ENCODE measurements at places on chromosomes 7 and 10. TPM values are rescaled to one million over a fixed set of nuclear protein-coding genes. Genes with fewer than 3 reads are reported as not detected.
A peak's percentile ranks its signal among the peaks of the same experiment; 100 is the strongest.

Gene NMT2
- 21.9 TPM for total RNA-seq

Gene SPDYE6
- total RNA-seq, result not detected

DNA sequence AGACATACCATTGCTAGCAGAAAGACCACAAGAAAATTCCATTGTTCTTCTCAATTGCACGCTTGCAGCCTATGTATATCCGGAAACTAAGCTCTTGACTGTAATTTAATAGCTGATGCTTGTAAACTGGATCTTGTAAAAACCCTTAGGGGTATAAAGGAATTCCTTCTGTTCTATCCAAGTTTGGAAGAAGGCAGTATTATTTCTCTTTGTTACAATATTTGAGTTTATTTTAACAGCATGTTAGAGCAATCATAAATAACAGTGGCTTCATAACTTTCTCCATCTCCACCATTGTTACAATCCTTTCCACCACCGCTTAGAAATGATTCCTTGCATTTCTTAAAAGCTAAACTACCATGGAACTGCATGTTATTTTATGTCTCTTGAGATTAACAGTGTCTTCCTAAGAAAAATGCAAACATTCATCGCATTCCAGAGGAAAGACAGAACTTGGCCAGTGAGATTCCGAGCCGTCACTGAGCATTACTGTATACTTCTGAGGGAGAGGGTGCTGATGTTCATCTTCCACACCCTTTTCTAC is 92.5 kb downstream of the TRIL start:
- H3K36me3 ChIP-seq, result no peaks in the 10 kb centered on the region
- no peak overlapping the region for H3K4me3 ChIP-seq
- no peak overlapping the region for H3K27ac ChIP-seq
- H3K27me3 ChIP-seq, result no peaks in the 10 kb centered on the region

DNA sequence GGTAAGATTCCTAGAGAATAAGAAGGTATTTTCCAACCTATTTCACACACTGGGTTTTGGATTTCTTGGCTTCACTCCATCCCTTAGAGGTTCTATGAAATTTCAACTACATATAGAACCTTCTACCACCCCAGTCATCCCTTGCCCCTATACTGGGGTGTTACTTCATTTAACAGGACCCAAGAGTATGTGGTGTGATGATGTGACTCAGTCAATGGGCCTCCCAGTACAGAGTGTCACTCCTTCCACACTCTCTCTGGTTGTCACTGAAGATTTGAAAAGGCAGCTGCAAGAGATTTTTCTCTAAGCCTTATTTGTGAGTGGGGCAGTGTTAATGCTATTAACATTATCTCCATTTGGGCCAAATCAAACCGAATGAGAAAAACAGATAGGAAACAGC is 33.5 kb downstream of the FGFBP3 start:
- no peak overlapping the region for H3K4me3 ChIP-seq
- H3K27ac ChIP-seq, result no peak overlapping the region
- H3K27me3 ChIP-seq, result no peaks in the 10 kb centered on the region
- no peaks in the 10 kb centered on the region for H3K4me1 ChIP-seq
- H3K36me3 ChIP-seq, result no peaks in the 10 kb centered on the region
- no peak for DNase-seq

- H3K27me3 ChIP-seq, result no peaks in the 10 kb centered on the region
- H3K4me1 ChIP-seq, result no peaks in the 10 kb centered on the region
- DNase-seq, result no peak
- H3K36me3 ChIP-seq, result no peaks in the 10 kb centered on the region
- peak overlapping the region; percentile 87 for H3K4me3 ChIP-seq
Observed at GRCh38 chr10:26858707-26859034, 2.1 kb downstream of the ABI1 start.

DNA sequence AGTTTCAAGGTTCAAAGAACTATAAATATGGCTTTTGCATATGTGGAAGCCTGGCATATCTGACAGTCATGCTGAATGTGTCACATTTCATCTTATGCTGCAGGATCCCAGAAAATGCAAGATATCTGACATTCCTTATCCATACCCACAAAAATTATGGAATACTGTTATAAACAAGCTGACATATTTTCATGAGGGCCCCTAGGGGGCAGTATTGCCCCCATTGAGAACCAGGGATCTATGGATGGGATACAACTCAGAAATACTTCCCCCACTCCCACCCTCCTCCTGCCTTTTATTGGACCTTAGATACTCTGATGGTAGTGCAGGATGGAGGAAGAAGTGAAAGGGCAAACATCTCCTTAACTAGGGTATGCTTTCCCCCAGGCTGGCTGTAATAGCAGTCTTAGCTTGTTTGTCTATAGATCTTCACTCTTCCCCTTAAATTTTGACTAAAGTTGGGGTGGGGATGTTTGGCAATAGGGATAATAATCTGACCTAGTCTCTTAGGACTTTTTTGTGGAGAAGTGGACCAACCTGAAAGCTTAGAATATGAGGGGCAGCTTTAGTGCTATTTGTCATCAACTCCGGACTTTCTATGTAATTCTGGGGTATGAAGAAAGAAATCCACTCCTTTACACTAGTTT is 3.5 kb upstream of the GNGT1 start:
- no peaks in the 10 kb centered on the region for H3K36me3 ChIP-seq
- H3K4me3 ChIP-seq, result no peak overlapping the region
- no peaks in the 10 kb centered on the region for H3K27me3 ChIP-seq
- no peak overlapping the region for H3K27ac ChIP-seq

- H3K4me1 ChIP-seq, result no peaks in the 10 kb centered on the region
- DNase-seq, result no peak
- no peak overlapping the region for H3K27ac ChIP-seq
- no peak overlapping the region for H3K4me3 ChIP-seq
- H3K36me3 ChIP-seq, result no peaks in the 10 kb centered on the region
Observed at GRCh38 chr10:23070913-23071218, 24.5 kb upstream of the MSRB2 start.

DNA sequence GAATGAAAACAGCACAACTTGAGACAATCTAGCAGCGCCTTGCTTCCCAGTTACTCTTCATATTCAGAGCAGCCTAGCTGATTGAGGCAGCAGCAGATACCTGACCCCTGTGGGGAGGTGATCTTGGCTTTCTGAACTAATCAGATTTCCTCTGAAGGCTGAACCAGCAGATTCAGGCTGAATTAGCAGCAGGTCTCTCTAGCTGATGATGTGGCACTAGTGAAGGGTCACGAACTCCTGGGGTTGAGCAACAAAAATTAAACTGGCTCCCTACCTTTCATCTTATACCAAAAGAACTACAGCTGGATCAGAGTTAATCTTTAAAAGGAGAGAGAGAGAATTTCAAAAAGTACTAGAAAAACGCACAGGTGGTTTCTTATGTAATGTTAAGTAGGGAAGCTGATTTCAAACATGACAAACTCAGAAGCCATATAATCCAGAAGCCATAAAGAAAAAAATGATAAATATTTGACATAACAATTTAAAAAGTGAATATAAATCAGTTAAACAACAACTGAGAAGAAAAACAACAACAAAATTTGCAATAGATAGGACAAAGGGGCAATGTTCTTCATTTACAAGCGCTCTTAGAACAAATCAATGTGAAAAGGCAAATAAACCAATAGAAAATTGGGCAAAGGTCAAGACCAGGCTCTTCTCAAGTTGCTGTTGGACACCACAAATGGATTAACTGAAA is 13.5 kb downstream of the SLC25A13 start:
- H3K27me3 ChIP-seq, result no peaks in the 10 kb centered on the region
- H3K27ac ChIP-seq, result no peak overlapping the region
- H3K4me1 ChIP-seq, result peaks cover 32% of the 10 kb centered on the region
- H3K36me3 ChIP-seq, result peaks cover 31% of the 10 kb centered on the region
- no peak overlapping the region for H3K4me3 ChIP-seq
- DNase-seq, result peak; percentile 79

DNA sequence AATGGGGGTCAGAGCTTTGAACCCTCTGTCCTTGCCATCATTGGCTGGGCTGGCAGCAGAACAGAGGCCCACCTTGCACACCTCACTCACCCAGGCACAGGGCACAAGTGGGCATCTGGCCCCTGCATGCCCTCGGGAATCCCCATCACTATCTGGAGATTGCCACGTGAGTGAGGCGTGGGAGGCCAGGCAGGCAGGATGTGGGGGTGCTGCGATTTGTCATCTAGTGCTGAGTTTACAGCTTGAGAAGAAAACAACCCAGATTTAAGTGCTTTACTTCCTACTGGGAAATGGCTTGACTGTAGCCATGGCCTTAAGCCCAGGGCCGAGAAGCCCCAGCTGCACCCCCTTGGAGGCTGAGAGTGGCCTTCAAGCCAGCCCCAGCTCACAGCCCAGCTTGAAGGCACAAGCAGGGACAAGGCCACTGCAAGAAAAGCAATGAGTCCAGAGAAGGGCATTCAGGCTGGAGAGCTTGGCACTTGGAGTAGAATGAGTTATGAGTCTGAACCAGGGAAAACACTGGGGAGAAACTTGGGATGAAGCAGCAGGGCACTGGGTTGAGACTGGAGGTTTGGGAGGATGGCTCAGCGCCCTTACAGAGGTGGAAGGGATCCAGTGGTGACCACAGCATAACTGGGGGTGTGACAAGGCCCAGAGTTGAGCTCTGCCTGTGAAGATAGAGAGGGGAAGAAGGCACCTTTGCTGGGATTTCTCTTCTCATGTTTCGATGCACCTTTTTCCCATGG is 123.0 kb downstream of the CXCL12 start:
- DNase-seq, result no peak
- H3K4me3 ChIP-seq, result no peak overlapping the region
- H3K27ac ChIP-seq, result no peak overlapping the region
- H3K4me1 ChIP-seq, result no peaks in the 10 kb centered on the region

DNA sequence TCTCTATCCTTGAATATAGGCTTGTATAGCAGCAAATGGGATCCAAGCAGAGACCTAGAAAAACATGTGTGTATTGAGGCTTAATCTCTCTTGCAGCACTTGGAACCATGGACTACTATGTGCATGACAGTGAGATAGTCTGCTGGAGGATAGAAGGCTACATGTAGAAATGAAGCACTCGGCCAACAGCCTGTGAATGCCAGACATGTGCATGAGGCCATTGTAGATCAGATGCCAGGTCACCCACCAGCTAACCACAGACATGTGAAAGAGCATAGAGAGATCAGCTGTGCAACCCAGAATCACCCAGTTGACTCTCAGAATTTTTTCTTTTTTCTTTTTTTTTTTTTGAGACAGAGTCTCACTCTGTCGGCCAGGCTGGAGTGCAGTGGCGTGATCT is 90.9 kb downstream of the NT5C2 start:
- no peaks in the 10 kb centered on the region for H3K4me1 ChIP-seq
- DNase-seq, result no peak
- no peaks in the 10 kb centered on the region for H3K27me3 ChIP-seq
- no peak overlapping the region for H3K4me3 ChIP-seq

GRCh38 chr10:43958071-43958432 is 309.4 kb upstream of the ZNF32 start:
- DNase-seq, result peak; percentile 18
- no peak overlapping the region for H3K27ac ChIP-seq
- H3K27me3 ChIP-seq, result no peaks in the 10 kb centered on the region
- no peak overlapping the region for H3K4me3 ChIP-seq
- H3K4me1 ChIP-seq, result no peaks in the 10 kb centered on the region

DNA sequence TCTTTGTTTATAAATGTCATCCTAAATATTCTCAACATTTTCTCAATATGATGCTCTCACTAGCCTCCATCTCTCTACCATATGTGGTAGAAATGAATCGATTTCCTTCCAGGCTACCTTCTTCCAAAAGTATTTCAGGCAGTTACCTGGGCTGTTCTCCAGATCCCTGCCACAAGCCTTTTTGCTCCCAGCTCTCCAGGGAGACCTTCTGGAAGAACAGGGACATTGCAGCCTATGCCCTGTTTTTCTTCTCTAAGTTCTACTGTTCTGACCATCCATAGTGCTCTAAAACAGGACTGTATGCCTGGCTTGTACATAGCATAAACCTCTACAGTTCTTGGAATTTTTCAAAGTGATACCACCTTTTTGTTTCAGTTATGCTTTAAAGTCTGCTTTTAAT is 552.8 kb downstream of the ANKRD7 start:
- H3K36me3 ChIP-seq, result no peaks in the 10 kb centered on the region
- H3K27ac ChIP-seq, result no peak overlapping the region
- DNase-seq, result peak; percentile 51
- H3K4me1 ChIP-seq, result peaks cover 5% of the 10 kb centered on the region
- H3K27me3 ChIP-seq, result no peaks in the 10 kb centered on the region

All from endodermal cell (in vitro differentiated cells).